Brain pericyte (primary cell): ENCODE measurements at places on chromosomes 7 and 10.

- no peak for DNase-seq
These were observed 40.2 kb downstream of the ZNF365 start for GRCh38 chr10:62414359-62414758.

GRCh38 chr7:8305625-8306388, 43.8 kb upstream of the ICA1 start:
- no peak for DNase-seq

DNA sequence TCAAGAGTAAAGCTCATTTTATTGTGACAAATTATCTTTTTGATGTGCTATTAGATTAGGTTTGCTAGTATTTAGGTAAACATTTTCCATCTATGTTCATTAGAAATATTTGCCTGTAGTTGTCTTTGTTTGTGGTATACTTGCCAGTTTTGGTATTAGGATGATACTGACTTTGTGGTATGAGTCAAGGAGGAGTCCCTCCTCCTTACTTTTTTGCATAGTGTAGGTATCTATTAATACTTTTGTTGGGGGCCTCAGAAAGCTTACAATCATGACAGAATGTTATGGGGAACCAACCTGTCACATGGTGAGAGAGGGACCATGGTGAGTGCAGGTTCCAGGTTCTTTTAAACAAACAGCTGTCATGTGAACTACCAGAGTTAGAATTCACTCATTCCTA, 102.1 kb downstream of the ZWINT start:
- DNase-seq: no peak

DNA sequence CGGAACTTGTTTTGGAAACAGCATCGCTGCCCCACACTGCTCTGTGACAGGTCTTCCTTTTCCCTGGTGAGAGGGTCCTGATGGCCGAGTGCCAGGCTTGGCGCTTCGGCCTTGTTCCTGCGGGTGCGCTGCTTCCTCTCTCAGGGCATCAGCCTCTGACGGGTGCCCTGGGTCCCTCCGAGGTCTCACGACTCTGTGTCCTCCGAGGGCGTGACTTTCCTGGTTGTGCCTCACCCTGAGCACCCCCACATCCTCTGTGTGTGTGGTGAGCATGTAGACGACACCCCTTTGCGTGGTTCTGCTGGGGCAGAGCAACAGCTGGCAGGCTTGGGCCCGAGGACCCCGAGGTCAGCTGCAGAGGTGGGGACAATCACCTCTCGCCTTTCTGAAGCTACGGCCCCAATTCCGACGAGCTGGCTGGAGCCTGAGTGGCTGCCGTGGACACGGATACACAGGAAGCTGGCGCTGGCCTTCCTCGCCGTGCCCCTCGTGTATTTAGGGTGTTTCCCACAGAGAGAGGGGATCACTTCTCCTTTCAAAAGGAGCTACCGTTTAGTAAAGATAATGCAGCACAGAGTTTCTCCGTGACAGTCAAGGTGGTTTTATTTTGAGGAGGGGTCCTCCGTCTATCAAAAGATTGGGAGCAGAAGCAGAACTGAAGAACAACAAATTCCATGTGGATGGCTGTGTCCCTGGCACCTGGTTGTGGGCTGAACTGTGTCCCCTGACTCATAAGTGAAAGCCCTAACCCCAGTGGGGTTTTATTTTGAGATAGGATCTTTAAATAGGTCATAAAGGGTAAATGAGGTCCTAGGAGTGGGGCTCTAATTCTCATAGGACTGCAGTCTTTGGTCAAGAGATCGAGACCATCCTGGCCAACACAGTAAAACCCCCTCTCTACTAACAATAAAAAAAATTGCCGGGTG, 36.2 kb upstream of the PITRM1 start:
- DNase-seq: no peak

- no peak for DNase-seq
These were observed 36.6 kb downstream of the PRKCQ start for GRCh38 chr10:6543431-6544005.

DNA sequence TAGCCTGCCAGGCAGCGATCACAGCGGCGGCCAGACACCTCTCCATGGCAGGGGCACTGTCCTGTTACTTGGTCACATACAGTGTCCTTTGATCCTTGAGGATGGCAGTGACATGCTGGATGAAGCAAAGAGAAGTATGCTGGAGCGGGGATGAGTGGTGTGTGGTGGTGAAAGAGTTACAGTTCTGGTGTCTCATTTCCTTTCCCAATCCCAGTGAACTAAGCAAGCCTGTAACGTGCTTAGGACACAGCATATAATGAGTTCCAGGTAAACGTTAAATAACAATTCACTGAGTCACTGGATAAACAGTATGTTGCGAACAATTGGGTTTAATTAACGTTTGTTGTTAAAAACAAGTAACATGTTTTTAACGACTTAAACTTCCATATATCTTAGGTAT, 63.5 kb upstream of the LAMB1 start:
- no peak for DNase-seq

DNA sequence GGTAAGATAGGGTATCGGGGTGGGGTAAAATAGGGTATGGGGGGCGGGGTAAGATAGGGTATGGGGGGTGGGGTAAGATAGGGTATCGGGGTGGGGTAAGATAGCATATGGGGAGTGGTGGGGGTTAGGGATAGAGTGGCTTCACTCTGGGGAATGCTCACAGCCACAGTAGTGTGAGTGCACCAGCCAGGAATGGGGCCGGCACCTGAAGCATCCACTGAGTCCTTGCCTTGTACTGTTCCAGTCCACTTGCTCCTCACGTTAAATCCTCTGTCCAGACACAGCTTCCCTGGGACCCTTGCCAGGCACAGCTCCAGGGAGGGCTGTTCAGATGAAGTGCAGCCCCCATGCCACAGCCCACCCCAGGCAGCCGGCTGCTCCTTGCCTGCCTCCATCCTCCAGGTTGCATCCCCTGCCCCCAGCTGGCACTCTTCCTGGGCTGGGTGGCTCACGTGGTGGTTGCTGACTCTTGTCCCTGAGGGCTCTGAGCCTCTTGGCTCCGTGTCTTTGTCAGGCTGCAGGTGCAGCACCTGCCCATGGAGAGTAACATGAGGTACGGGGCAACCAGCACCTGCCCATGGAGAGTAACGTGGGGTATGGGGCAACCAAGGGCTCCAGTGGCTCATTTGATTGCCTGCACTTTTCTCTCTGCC, 268.4 kb downstream of the TCERG1L start:
- DNase-seq: no peak

GRCh38 chr10:72030762-72031543, 57.4 kb downstream of the SPOCK2 start:
- no peak for DNase-seq

- no peak for DNase-seq
These were observed 226.8 kb downstream of the ARHGAP21 start for GRCh38 chr10:24496906-24497305.
